ENCODE measurements at places on chromosomes 4 and X.

- DNase-seq: no peak
Observed at GRCh38 chr4:7165874-7166201, 26.5 kb upstream of the SORCS2 start.

DNA sequence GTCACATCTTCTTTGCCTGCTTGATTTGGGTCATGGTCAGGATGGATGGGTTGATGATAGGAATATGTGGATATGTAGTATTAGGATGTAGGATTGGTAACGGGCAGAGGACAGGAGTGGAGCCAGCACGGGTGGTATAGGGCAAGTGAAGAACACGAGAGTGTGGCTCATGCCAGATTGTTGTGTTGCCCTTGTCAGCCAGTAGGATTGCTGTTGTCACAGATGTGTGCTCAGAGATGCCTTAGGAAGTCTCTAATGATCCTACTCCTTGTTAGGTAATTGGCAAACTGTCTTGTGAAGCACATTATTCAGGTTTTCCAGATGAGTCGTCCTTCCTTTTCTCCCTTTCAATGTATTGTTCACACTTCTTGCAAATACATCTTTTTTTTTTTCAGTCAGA lies 5.5 kb downstream of the ATP10D start:
- peak; percentile 38 for DNase-seq

DNA sequence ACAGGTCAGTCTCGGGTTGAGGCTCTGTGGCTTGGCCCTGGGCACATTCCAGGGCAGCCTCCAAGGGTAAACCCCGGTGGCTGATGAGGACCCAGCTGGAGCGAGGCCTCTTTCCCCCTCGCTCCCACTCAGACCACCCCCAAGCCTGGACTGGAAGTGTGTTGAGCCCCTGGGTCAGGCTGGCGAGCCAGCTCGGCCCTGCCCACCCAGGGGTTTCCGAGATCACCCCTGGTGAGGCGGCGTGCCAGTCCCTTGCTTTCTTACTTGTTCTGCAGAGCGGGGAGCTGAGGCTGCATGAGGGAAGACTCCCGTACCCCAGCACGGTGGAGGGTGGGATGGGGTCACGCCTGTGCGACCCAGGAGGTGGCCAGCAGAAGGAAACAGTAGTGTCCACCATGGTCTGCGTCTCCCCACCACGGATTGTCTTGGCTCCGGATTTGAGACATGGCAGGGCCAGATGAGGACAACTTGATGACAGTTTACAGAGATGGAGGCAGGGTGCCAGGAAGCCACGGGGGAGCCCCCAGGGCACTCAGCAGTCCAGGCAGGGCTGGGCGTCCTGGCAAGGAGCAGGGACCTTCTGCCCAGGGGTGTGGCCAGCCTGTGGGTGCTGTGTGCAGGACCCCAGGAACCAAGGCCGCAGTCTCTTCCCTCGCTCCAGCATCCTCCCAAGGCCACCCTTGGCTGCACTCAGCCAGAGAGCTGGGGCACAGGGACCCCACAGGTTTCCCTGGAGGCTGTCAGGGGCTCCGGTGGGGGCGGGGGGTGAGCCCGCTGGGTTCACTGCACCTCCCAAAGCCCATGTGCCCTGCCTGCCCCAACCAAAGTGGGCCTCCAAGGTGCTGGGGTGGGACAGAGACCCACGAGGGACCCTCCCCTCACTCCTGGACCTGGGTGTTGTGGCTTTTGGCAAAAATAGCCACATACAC lies 6.6 kb upstream of the FGFRL1 start:
- DNase-seq: no peak

DNA sequence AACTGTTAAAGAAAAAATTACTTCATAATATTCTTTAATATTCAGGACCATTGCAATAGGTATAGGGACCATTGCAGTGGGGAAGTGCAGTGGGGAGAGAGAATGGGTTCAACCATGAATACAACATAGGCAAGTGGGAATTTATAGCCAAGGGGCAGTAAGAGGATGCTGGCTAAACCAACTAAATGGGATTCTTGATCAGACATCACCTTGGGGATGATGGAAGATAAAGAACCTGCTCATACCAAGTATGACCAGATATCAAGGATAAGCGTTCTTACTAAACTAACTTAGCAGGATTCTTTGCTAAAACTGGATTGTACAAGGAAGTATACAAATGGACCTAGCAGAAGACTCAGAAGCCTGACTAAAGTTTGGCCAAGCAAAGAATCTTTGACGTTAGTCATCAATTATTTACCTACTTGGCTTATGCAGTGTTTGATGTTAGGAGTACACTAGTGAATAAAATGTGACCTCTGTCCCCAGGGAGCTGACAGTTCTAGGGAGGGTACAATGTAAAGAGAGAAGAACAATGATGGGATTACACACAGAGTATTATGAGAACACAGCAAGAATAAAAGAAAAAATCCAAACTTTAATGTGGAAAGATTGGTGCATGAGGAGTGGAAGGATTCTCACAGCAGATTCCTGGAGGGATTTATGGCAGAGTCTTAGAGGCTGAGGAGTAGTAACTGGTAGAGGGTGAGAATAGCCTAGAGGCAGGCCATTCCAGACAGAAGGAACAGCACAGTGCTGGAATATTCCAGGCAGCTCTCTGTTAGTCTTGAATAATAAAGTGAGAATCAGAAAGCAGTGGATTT lies 54.7 kb upstream of the MYOZ2 start:
- DNase-seq: no peak

GRCh38 chr4:142434519-142435224 lies 411.4 kb downstream of the INPP4B start:
- no peak for DNase-seq

All from T-helper 2 cell (primary cell).